Breast epithelium (tissue), 4 donors: ENCODE measurements at places on chromosomes 2 and 18. TPM values are rescaled to one million over a fixed set of nuclear protein-coding genes. Genes with fewer than 3 reads are reported as not detected.

- no peak for DNase-seq
Measured at GRCh38 chr2:1965726-1966125, 221.4 kb upstream of the PXDN start.

Gene MDH1
- 147 TPM for total RNA-seq

DNA sequence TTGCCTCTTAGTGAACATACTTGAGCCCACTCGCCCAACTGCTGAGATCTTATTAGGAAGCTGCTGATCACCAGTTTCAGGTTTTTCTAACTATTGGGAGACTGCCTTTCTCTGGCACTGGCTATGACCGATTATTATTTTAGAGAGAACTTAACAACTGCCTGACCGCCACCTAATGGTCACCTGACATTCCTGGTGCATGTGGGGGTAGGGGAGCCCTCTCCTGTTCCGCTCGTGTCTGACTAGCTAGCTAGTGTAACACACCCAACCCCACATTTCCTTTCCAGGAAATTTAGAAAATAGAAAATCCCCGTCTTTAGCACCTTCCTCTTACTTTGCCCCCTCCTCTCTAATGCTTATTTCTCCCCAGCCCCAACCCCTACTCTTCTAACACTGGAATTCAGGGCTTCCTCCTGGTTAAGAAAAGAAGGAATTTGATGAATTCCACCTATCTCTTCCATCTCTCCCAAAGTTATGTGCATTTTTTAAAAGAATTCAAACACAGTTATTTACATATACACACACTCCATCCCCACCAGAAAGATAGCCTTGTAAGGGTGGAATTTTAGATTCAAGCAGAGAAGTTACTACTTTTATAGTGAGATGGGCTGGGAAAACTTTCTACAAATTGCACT, 19.4 kb upstream of the DNER start:
- DNase-seq = no peak

Gene RANBP2
- 91.1 TPM for total RNA-seq

DNA sequence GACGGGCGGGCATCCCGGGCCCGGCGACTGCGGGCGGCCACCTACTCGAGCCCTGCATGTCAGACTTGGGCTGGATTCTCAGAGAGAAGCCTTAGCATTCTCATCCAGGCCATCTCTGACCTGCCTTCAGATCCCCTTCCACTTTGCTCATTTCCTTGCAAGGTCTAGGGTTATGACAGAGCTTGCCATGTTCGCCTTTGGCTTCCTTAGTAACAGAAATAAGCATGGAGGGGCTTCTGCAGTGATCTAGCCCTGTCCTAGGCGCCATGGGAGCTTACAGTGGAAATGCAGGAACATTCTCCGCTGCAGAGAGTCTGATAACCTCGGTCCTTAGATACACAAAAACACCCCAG, 632 bp upstream of the ACVR1 start:
- DNase-seq = no peak

Gene CRYBA2
- not detected for total RNA-seq

DNA sequence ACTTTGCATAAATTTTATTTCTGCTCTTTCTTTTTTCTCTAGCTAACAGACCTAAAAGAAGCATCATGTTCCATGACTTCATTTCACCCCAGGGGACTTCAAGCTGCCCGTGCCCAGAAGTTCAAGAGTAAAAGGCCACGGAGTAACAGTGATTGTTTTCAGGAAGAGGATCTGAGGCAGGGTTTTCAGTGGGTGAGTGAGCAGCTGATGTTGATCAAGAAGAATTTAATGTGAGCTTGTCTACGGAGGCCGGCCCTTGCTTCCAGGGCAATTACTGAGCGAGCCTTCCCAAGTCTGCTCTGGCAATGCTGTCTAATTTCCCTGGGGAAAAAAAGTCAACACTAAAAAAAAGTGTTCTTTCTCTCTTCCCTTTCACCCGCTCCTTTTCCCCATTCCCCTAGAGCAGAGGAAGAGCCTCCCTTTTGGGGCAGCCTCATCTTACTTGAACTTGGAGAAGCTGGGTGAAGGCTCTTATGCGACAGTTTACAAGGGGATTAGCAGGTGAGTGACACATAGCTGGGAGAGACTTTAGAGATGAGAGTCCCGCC, 1.2 kb downstream of the CDK15 start:
- no peak for DNase-seq

GRCh38 chr2:231894566-231895380, 31.4 kb downstream of the NPPC start:
- no peak for DNase-seq

DNA sequence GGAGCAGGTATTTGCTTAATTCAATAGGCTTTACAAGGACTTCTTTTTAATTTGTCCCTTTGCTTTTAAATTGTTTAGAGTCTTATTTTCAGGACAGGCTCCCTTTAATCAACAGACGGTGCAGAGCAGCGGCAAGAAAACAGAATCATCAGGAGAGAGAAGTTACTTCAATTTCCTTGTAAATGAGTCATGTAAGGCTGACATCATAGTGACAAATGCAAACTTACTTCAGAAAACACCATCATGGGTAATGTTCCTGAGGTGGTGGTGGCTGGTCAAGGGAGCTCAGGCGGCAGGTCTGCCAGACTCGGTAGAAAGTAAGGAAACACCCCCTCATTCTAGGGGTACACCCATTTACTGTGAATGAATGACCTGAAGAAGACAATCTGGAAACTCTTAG, 395.1 kb downstream of the FBXO15 start:
- DNase-seq = no peak

- no peak for DNase-seq
Measured at GRCh38 chr2:66217039-66217585, 217.8 kb upstream of the MEIS1 start.

Gene RSAD2
- 0.33 TPM for total RNA-seq

Gene PAIP2B
- total RNA-seq = 13.0 TPM

DNA sequence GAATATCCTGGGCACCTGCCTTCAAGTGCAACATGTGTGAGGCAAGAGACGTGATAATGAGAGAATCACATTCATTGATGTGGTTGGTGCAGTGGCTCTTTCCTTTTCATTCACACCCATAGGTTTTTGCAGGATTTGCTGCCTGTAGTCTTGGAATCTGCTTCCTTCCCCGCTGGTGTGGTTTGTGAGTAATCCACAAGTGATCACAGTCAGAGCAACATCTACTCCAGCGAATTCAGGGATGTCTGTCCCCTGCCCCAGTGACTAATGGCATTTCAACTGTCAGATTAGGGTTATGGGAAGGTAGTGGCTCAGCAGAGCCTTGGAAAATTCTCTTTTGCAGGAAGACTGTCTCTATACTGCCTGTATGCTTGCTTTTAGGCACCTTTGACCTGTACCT, 225.5 kb upstream of the RBMS1 start:
- DNase-seq = no peak

- no peak for DNase-seq
Measured at GRCh38 chr2:119536211-119536610, 8.0 kb upstream of the CFAP221 start.

GRCh38 chr2:161100211-161100895, 59.9 kb upstream of the TANK start:
- no peak for DNase-seq

DNA sequence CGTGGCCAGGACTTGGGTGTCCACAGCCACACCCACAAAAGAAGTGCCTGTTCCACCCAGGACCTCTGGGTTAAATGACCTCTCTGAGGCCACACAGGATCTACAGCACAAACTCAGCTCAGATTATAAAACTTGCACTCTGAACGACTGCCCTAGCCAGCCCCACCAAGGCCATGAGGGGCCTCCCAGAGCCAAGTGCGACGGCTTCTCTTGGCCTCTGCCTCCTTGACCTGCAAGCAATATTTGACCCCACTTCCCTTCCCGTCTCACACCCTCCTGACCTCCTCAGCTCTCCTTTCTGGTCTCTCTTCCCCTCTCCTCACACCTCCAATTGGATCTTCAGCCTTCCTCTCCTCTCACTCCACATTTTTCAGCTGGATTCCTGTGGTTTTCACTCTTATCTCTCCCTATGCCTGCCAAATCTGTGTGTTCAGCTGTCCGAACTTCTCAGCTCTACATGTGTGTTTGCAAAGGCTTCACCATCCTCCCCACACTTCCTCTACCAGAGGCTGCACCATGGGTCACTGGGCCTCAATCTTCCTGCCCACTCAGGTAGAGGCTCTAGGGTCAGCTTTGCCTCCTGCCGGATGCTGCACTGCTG, 25.3 kb upstream of the STEAP3 start:
- no peak for DNase-seq

DNA sequence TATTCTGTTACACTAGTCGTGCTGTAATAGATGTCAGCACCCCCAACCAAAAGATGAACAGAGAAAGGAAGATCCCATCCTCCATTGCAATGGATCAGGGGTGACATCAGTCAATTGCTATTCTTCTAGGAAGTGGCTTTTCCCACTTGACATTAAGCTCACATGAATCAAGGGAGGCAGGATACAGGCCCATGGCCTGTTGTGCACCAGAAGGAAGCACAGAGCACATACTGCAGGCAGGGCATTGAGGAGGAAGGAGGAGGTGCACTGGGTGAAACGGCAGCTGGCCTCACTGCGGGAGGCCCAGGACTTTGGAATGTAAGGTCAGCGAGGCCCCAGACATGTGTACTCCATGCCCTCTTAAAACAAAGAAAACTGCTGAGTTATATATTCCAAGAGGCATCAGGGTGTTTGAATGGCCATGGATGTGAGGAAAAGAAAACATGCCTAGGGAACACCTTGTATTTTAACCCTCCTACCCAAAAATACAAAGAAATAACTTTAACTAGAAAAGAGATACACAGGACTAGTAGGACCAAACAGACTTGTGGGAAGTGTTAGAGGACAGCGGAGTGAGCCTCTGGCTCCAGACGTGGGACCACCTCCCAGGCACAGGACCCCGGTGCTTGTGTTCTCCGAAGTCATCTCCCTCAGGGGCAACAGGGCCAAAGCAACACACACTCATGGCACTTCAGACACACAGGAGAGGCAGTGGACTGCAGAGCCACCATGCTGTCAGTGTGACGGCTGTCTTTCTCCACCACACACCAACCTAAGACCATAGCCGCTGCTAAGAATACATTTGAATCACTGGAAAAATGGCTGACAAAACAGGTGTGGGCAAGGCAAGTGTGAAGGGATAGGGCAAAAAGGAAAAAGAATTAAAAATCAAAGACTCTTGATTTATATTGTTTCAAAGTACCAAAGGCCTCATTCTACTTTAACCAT, 51.4 kb upstream of the RIOK3 start:
- no peak for DNase-seq

Gene NEB
- total RNA-seq = 2.0 TPM

Gene FIGN
- total RNA-seq = 5.0 TPM

GRCh38 chr18:27235218-27235870, 50.2 kb upstream of the CHST9 start:
- no peak for DNase-seq

- no peak for DNase-seq
Measured at GRCh38 chr2:83478037-83478436, 981.0 kb downstream of the SUCLG1 start.

Gene ALPG
- not detected for total RNA-seq

Gene EFHD1
- 67.2 TPM for total RNA-seq

GRCh38 chr2:233250985-233251305, 528 bp upstream of the ATG16L1 start:
- no peak for DNase-seq

- no peak for DNase-seq
Measured at GRCh38 chr2:29290293-29291047, 175.3 kb downstream of the CLIP4 start.

Gene UGT1A10
- total RNA-seq = not detected

- no peak for DNase-seq
Measured at GRCh38 chr18:45677276-45677807, 46.6 kb upstream of the SLC14A1 start.

GRCh38 chr2:66495788-66496640, 61.1 kb downstream of the MEIS1 start:
- DNase-seq = peak; percentile 46

- DNase-seq = no peak
Measured at GRCh38 chr2:70895249-70895648, 40.5 kb upstream of the ATP6V1B1 start.

GRCh38 chr18:1244397-1245122, 339.9 kb downstream of the ADCYAP1 start:
- no peak for DNase-seq
